T47D (cell line): ENCODE measurements at places on chromosomes 1 and 21.

DNA sequence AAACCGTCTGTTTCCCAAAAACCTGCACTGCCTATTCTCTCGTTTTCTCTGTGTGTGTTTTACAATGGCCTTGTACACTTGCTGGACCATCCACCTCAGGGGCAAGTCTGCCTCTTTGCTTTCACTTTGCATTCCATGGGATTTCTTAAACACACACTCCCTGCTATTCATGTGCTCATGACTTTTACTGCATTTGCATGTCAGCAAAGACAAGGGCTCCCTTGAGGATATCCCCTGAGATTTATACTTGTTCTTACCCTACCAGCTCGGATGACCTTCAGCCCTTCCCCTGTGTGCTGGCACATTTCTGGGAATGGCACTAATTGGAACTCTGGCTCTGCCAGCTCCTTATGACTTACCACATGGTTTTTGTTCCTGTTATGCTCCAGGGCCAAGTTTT is 386.9 kb downstream of the AMY1C start:
- peak; percentile 6 for DNase-seq

GRCh38 chr21:28378026-28378425 is 614.7 kb downstream of the LTN1 start:
- no peak for DNase-seq

DNA sequence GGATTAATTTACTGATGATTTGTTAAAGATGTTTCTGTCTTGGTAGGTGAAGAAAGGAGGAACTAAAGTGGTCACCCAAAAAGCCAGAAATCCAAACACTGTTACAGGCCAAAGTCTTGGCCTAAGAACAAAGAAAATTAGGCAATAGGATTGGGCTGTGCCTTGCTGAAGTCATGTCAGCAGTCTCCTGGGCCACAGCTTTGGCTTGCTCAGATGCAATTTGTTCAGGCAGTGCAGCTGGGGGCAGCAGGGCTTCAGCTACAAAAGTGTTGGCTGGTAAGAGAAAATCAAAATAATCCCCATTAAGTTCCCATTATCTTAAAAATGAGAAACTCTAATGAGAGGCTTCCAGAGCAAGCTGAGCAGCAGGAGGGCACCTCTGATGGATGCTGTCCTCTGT is 14.0 kb upstream of the RAP1A start:
- DNase-seq: no peak

- peak; percentile 43 for DNase-seq
These were observed 48.8 kb downstream of the LAMC2 start for GRCh38 chr1:183234660-183235476.

DNA sequence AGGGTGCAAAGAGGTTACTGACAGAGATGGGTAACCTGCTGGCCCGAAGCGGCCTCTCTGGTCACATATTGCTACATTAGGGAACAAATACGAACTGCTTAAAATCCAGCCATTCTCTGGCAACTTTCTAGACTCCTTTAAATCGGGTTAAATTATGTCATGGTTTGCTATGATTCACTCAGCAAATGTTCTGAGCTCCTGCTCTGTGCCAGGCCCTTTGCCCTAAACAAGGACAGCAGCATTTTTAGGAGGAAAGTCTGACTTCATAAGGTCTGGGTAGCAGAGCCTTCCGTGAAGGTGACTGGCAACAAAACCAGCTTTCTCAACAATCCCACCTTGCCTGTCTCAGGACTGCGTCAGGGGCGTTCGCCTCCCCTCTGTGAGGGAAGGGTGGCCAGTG is 15.4 kb downstream of the ZP4 start:
- no peak for DNase-seq

DNA sequence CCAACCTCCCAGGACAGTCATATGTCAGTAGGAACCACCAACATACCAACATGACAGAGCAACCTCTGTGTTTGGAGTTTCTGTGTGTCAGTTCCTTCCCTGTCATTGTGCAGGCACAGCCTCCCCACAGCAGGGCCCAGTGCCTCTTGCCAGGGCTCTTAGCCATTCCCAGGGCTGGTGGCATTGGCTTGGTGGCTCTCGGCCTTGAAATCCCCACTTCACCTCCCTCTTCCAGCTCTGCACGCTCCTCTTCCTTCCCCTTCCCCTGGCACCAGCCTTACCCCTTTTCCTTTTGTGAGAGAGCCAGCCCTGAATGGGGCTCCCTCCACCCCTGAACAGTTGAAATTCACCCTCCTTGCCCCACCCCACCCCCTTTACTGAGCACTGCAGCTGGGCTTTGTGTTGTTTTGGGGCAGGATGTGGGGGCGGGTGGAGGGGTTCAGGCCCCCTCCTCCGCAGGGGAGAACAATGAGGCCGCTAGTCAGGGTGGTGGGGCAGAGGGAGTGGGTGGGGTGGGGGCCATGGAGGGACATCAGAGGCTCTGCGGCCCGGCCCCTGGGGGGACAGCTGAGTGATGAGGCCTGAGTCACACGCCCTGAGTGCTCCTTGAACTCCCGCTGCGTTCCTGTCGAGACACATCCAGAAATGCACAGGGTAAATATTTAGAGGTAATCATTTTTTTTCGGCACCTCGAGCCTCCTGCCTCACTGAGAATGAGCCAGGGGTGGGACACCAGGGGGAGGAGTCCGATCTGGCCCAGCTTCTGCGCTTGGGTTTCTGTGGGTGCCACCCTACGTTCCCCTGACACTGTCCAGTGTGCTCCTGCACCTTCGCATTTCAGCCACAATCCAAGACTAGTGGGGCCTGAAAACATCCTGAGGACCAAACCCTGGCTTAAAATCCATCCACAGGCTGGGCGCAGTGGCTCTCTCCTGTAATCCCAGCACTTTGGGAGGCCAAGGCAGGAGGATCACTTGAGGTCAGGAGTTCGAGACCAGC is 28.6 kb downstream of the LGR6 start:
- no peak for DNase-seq
